ENCODE measurements at places on chromosomes 2 and 18.

- no peak for DNase-seq
Observed at GRCh38 chr2:216960671-216961268, 100.9 kb upstream of the TNP1 start.

GRCh38 chr2:209472871-209473270, 49.0 kb downstream of the MAP2 start:
- DNase-seq, result peak; percentile 51

GRCh38 chr2:12921321-12921720, 204.6 kb downstream of the TRIB2 start:
- DNase-seq, result peak; percentile 13

DNA sequence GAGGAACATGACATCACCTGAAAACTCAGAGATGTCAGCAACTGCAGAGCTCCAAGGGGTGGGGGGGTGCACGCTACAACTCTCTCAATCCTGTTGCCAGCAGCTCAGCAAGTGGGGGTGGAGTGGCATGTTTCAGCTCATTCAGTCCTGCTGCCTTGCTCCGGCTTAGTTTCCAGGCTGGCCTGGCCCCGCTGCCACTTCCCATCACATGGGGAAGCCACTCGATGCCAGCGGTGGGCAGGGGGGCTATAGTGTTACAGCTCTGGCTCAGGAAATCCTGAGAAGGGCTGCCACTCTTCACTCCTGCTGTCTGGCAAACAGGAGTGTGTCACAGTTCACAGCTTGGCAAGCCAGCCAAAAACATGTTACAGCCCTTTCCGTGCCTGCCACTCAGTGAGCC, 356.5 kb upstream of the GULP1 start:
- no peak for DNase-seq

DNA sequence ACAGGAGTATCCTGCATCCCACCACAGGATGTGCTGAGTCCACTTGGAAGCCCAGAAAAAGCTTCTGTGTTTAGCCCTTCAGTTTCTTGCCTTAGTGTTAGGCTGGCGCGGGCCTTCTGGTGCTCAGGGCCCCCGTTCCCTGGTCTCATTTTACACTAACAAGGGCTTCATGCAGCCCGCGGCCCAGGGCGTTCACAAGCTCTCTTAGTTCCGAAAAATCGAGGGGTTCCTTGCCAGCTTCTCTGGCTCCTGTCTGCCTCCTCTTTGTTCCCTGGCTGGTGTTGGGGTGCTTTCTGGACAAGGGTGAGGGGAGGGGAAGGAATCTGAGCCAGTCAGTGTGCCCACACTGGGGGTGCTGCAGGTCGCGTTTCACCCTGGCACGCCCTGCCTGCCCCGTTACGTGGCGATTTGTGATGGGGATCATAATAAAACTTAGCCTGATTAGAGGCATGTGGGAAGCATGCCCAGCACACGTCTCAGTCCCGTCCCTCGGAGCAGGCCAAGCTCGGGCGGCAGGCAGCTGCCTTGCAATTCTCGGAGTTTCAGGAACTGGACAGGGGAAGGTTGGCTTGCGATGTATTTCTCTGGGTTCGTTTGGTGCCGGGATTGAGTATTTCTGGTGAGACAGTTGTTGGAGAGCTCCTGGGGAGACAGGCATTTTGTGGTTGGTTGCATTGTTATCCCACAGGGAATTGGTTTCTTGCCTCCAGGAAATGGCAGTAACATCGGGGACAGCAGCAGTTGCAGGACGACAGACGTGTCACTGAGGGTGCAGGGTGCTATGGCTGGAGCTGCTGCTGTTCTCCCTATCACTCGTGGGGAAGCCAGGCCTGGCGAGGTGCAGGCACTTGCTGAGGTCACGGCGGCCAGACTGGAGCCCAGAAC, 22.9 kb downstream of the SH3BP4 start:
- DNase-seq, result peak; percentile 93

DNA sequence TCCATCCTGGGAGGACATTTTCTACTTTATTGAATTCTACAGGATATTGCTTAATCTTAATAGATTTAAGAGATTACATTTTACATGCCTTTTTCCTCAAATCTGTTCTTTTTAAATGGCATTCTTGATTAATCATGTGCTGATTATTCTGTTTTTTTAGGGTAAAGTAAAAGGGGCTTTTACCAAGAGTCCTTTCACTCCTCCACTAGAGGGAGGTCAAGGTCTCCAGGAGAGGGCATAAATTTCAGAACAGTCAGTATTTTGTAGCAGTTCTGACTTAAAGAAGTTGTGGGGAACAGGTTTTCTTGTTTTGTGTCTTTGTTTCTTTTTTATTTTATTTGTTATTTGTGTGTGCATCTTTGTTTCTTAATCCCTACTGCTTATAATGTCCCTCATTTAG, 25.4 kb downstream of the WDR75 start:
- peak; percentile 32 for DNase-seq

DNA sequence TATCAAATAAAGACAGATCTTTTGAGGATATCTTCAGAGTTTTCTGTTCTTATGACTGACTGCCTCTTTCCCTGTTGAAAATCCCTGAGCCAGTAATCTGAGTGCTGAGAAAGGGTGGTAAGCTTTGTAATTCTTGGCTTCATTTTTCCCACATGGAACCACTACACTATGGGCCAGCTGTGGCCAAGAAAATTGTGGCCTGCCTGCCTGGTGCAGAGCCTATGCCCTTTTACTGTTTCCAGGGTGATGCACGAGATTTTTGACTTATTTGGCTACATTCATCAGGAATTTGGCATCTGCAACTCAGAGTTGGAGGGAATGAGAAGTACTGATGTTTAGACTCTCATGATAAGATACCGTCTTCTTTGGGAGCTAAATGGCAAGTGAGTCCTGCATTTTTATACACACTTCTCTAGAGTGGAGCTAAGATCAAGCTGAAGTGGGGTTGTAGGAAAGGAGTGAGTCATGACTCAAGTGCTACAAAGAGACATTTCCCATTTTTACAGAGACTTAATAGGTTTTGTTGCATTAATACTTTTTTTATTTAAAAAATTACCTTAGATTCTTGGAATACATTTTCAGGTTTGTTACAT, 328.2 kb upstream of the CDH7 start:
- no peak for DNase-seq

DNA sequence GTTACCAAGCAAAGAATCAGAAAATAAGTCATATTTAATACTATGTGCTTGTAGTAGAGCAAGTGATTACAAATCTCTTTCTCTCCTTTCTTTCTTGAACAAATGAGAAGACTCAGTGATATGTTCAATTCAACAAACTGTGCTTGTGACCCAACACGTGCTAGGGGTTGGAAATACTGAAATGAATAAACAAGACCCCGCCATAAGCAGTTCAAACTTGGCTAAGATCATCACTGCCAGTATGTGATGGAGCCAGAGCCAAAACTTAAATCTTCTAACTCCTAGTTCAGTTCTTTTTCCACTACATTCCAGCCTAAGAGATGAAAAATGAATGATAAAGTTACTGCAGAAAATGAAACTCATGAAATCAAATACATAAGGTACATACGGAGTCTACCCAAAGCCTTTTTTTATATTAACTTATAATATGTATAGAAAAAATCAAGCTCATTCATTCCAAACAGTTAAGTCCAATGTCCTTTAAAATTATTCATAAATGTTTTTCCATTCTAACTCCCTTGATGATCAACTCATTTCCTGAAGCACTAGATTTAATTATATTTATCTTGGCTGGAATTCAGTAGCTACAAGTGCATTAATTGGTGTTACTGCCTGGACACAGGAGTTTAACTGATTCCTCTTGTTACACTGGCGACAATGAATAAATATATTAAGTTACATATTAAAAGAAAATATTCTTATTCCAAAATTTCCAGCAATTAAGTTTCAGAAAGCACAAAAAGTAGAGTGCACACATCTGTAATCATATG, 36.0 kb downstream of the GALNT3 start:
- no peak for DNase-seq

- no peak for DNase-seq
Observed at GRCh38 chr18:43932140-43932539, 654.9 kb upstream of the SYT4 start.

GRCh38 chr2:142435847-142436246, 305.0 kb upstream of the LRP1B start:
- DNase-seq, result no peak

DNA sequence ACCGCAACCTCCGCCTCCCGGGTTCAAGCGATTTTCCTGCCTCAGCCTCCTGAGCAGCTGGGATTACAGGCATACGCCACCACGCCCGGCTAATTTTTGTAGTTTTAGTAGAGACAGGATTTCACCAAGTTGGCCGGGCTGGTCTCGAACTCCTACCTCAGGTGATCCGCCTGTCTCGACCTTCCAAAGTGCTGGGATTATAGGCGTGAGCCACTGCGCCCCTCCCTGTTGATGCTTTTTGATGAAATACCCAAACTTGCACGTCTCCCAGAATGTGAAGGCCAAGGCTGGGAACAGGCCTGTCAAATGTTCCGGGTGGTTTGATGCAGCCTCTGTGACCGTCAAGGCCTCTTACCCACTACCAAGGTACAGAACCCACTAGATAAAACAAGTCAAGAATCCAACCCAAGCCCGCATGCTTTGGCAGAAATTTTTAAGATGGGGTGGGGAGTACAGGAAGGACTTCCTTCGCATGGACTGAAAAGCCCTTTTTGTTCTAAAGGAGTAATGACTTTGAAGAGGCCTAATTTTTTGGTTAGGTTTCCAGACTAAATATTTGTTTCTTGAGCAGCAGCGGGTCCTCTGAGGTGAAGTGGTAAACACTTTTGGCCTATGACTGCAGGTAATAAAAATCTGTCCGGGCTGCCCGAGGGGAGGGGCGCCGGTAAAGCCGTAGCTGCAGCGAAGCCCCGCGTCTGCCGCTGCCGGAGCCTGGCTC, 3.7 kb upstream of the EVX2 start:
- no peak for DNase-seq

Data from fibroblast of skin of scalp (primary cell).